Left hindlimb (tissue), 1 donor: ENCODE measurements at places on chromosomes 11 and 22.

GRCh38 chr22:27115816-27116256 is 458.4 kb downstream of the MIAT start:
- DNase-seq = no peak

GRCh38 chr11:104916442-104916841 is 18.2 kb upstream of the CASP12 start:
- DNase-seq = no peak

- no peak for DNase-seq
Observed at GRCh38 chr11:119885861-119886567, 157.0 kb upstream of the NECTIN1 start.

- no peak for DNase-seq
Observed at GRCh38 chr11:94212898-94213297, 84.3 kb downstream of the PANX1 start.

- DNase-seq = no peak
Observed at GRCh38 chr11:117535850-117536411, 208.3 kb downstream of the CEP164 start.

DNA sequence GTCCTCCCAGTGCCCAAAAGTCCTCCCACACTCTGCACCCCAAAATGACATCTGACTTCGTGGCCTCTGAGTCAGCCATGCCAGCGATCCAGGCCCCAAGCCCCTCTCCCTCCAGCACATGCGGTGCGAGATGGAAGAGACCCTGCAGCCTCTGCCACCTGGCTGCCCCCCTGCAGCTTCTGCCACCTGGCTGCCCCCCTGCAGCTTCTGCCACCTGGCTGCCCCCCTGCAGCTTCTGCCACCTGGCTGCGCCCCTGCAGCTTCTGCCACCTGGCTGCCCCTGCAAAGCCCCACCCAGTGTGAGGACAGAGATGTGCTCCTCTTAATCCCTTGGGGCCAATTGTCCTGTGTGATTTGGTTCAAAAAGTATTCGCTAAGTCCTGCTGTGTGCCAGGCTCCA is 68.0 kb downstream of the WNT7B start:
- DNase-seq = no peak

DNA sequence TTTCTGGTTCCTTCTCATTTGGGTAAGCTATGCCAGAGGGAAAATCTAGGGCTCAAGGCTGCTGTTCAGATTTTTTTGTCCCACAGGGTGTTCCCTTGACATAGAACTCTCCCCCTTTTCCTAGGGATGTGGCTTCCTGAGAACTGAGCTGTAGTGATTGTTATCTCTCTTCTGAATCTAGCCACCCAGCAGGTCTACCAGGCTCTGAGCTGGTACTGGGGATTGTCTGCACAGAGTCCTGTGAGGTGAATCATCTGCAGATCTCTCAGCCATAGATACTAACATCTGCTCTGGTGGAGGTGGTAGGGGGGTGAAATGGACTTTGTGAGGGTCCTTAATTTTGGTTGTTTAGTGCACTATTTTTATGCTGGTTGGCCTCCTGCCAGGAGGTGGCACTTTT is 167.3 kb upstream of the PGR start:
- no peak for DNase-seq

GRCh38 chr11:93113824-93114223 is 84.0 kb downstream of the SLC36A4 start:
- no peak for DNase-seq

DNA sequence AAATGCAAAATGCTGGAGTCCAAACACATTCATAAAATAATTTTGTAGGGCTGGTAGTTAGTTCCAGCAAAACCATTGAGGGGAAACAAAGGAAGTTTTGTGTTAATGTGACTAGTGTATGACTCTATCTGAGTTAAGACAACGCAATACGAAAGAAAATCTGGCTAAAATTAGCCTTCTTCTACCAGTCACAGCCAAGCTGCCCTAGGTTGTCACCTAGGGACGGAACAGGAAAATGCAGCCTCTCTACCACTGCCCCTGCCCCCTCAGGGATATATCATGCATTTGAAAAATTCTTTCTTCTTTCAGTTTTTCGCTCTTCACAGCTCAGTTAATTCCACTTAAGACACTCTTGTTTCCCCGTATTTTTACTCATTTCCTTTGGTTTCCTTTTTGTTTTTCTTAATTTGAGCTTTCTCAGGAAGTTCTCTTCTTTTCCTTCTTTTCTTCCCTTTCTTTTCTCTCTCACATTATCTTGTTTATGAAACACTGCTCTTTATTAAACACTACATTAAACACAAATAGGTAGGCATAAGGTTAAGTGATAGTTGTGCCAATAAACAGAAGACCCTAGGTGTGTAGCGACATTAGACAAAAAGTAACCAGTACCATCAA is 30.6 kb downstream of the KIRREL3 start:
- no peak for DNase-seq

GRCh38 chr22:44600207-44600785 is 101.7 kb upstream of the PRR5 start:
- no peak for DNase-seq

GRCh38 chr22:33850193-33850592 is 70.1 kb downstream of the LARGE1 start:
- no peak for DNase-seq

- DNase-seq = peak; percentile 70
Observed at GRCh38 chr11:64868904-64869570, 9.4 kb downstream of the EHD1 start.

DNA sequence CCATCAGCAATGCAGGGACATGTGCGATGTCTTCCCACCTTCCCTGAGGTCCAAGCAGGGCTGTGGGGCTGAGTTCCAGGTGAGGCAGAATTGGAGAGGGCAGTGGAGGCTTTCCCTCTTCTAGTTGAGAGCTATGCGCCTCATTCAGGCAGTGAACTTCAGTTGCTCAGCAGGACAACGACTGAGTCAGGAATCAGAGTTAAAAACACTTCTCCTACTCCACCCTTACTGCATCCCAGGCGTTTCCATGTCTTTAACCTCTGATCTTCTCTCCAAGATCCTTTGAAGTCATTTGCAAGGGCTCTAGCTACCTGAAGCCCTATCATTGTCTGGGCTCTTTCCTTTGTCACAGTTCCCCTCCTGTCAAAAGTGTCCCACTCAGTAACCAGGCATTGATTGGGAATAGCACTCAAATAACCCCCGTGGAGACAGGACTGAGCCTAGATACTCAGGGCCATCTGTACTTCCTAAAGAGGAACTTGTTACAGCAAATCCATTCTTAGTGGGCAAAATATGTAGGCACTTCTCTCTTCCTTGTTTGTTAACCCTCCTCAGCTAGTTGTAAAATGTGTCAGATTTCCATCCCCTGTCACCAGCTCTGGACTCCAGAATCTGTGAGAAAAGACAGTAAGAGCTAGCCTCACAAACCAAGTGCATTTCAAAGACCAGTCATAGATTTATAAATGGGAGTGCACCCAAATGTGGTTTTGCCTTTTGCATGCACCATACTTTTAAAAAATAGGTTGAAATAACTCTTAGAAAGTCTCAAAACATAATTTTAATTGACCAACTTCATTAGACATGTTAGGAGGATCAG is 72.5 kb upstream of the MYO18B start:
- no peak for DNase-seq

DNA sequence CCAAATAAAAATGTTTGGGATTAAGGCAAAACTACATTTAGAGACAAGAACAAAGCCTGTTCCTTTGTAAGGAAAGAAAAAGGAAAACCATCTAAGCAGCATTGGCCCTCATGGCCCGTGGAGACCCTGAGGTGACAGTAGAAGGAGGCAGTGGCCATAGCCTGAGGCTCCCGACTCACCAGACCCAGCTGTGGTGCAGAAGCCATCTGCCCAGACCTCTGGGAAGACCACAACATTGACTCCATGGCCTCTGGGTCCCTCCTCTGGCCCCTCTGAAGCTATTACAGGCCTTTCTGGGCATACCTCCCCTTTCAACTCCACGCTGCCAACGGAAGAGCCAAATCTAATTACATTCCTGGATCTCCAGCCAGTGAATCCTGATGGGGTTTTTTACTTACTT is 6.4 kb downstream of the PRAME start:
- no peak for DNase-seq

DNA sequence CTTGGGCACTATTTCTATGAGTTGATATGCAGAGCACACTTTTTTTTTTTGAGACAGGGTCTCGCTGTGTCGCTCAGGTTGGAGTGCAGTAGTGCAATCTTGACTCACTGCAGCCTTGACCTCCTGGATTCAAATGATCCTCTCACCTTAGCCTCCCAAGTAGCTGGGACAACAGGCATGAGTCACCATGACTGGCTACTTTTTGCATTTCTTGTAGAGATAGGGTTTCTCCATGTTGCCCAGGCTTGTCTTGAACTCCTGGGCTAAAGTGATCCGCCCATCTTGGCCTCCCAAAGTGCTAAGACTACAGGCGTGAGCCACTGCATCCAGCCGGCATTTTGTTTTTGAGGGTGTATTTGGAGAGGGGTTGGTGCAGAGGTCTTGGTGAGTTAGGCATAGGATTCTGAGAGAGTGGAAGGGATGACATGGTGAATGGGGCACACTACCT is 29.9 kb upstream of the MTCH2 start:
- DNase-seq = no peak

- DNase-seq = no peak
Observed at GRCh38 chr11:67055812-67056211, 835 bp upstream of the RHOD start.

DNA sequence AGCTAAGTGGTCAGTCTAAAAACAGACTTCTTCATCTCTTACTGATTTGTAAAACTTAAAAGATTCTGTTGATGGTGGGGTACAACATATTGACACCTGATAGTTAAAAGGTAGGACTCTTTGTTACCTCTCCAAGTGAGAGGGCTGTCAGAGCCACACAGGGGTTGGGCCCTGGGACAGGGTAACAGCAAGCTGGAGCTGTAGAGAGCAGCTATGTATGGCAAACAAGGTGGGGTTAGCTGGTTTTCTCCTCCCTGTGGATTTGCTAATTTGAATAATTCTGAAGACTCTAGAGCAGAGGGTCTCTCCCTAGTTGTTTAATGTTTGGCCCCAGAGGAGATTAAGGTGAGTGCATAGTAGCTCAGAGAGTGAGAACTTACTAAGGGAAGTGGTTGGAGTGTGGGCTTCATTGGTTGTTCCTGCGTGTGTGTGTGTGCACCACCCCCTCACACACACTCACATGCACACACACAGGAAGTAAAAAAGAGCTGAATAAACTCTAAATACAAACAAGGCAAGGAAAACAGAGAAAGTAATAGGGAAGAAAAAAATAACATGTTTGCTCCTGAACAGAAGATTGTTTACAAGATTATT is 9.2 kb upstream of the GAS2 start:
- no peak for DNase-seq

DNA sequence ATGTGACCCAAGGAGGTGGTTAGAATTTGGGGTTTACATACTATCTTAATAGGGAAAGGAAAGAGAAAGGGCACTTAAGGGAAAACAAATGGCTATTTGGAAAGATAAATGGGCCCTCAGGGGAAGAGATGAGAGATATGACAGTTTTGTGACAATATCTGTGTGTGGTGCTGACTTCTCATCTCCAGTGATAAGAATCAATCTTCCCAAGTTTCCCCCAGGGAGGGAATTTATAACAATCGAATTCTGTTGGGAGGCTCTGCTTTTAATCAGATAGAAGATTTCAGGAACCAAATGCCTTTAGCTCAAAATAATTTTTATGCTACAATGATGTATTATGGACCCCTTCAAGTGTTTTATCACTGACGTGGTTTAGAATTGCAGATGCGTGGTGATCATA is 46.3 kb upstream of the PAMR1 start:
- no peak for DNase-seq
